ENCODE measurements at places on chromosomes 16 and 17. TPM values are rescaled to one million over a fixed set of nuclear protein-coding genes. Genes with fewer than 3 reads are reported as not detected.

DNA sequence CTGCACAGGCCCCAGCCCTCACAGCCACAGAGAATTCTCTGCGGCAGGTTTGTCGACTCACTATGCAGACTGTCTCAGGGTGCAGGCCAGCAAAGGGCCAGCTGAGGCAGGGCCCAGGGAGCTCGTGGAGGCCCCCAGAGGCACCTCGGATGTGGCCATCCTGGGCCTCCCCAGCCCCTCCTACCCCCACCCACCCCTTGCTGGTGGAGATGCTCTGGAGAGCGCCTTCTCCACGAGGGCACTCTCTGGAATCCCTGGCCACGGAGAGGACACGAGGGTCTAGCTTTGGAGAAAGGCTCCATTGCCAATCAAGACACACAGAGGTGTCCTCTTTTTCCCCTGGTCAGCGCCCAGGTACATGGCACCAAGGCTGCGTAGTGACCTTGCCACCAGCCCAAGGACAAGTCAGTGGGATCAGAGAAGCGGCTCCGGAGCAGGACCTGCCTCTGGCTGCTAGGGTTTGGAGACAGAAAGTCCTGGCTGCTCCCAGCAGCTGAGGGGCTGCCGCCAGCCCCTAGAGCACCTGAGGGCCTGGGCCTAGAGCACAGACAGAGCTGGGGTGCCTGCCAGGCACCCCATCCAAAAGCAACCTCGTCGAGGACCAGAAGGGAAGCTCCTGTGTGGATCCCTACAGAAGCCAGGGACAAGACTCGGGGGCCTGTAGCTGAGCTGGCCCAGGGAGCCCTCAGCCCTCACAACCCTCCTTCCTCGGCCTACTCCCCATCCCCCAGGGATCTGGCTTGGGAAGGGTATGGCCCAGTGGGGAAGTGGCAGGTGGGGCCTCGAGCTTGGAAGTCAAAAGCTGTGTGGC, 18.7 kb downstream of the ARL2BP start:
- DNase-seq = no peak

DNA sequence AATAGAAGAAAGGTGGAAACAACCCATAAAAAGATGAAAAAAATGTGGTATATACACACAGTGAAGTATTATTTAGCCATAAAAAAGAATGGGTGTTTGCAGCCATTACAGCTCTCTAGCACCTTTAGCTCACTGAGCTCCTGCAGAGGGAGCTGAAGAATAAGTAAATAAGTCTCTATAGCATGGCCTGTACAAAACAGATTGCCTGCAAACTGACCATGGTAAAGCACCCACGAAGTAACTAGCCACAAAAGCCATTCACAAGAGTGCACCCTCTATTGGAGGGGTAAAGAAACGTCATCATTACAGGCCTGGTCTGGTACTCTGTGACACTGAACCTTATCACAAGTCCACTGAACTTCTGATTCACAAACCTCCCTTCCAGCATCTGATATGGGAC, 76.3 kb downstream of the USP32 start:
- no peak for DNase-seq

- no peak for DNase-seq
Measured at GRCh38 chr16:86138121-86139085, 239.4 kb downstream of the IRF8 start.

- DNase-seq = no peak
Measured at GRCh38 chr16:58518083-58518979, 3.0 kb downstream of the SETD6 start.

GRCh38 chr16:71520550-71520949, 5.7 kb upstream of the CHST4 start:
- no peak for DNase-seq

- no peak for DNase-seq
Measured at GRCh38 chr16:12002447-12003006, 26.0 kb downstream of the SNX29 start.

DNA sequence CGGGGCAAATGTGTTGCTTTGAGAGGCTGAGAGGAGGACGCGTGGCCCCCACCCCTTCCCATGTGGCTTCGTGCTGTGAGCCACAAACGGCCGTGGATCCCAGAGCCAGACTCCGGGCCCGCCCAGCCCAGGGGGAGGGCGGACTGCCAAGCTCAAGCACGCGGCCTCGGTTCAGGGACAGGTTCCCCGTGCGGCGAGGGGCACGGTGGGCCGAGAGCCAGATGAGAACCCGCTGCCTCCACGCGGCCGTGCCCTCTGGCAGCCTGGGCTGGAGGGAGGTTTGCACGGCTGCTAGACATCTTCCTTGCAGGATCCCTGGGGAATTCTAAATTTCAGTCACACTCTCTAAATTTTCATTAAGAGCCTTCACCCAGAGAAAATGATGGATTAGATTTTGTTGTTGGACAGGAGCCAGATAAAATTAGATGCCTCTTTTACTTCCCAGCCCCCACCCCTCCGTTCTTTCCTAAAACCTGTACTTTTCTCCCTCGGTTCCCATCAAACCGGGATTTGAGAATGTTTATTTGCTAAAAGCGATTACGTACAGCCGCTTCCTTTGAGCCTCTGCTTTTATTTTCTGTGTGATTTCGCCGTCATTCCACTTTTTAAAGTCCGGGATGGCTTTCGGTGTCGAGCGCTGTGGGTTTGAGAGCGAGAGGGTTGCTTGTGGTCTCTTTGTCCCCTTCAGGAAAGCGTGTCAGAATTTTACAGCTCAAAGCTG, 25.0 kb upstream of the GNG13 start:
- no peak for DNase-seq

- DNase-seq = no peak
Measured at GRCh38 chr16:15649727-15650018, 372 bp upstream of the NDE1 start.

DNA sequence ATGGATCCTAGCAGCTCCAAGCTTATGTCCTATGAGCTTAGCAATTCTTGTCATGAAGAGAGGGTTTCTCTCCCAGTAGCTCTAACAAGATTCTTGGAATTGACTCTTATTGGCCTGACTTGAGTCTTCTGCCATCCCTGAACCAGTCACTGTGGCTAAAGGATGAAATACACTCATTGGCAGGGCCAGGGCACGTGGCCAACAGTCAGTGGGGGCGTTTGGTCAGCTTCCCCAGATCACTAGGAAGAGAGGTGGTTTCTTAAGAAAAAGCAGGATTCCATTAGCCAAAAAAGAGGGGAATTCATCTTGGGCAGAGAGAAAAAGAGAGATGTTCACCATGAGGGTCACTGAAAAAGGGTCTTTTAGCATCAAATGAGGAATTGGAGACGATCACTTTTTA, 363.2 kb downstream of the SNX29 start:
- no peak for DNase-seq

GRCh38 chr17:62206550-62206949, 141.5 kb upstream of the MED13 start:
- no peak for DNase-seq

GRCh38 chr17:27265333-27265732, 28.6 kb upstream of the WSB1 start:
- peak; percentile 13 for DNase-seq

GRCh38 chr16:29804455-29805231, 1.7 kb upstream of the MAZ start:
- no peak for DNase-seq

DNA sequence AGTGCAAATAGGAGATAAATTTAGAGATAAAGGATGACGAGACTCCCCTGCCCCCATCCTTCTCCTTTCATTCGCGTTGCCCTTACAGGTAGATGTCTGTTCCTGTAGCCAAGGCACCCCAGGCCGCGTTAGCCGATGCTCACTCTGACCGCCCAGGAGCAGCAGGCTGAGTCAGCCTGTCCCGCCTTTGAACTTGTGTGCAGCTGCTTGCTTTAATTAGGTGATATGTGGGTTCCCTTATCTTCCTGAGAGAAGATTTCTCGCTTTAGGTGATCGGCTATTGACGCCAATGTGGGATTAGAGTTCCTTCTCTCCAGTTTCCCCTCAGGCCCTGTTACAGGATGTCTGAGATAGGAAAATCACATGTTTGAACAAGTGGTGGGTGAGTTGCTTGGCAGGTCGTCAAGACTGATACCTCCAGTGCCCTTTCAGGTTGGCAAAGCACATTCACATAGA, 119.5 kb downstream of the MSI2 start:
- peak; percentile 28 for DNase-seq

DNA sequence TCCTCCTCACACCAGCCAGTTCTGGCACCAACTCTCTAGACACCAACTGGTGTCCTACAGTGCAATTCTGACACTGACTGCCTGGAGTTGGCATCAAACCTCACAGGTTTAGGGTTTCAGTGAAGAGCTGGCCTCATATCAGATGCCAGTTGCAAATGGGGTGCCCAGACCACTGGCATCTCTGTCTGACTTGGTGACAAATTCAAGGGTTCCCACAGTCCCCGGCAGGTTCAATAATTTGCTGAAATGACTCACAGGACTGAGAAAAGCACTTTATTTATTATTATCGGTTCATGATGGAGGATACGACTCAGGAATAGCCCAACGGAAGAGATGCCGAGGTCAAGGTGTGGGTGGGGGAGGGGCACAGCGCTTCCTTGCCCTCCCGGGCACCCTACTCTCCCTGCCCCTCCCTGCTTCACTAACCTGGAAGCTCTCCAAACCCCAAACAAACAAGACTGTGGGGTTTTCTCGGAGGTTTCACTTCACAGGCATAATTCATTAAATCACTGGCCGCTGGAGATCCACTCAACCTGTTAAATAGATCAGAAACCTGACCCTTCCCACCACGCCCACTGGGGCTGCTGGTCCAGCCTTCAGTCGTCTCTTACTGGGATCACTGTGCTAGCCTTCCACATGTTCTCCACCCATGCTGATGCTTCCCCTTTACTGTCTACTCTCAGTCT, 1.7 kb upstream of the NLRP1 start:
- DNase-seq = peak; percentile 8

- no peak for DNase-seq
Measured at GRCh38 chr17:16483021-16483645, 8.9 kb downstream of the LRRC75A start.

The KRT33B gene
- not detected for total RNA-seq

The HEATR9 gene
- not detected for total RNA-seq

The ZNF287 gene
- total RNA-seq = not detected

The AGRP gene
- total RNA-seq = not detected

The APOBR gene
- 0.14 TPM for total RNA-seq

The CRAMP1 gene
- total RNA-seq = 33.1 TPM

The RTN4RL1 gene
- total RNA-seq = not detected

The C16orf74 gene
- total RNA-seq = 3.4 TPM

The FOXF1 gene
- not detected for total RNA-seq

The CACNG4 gene
- total RNA-seq = 3.8 TPM

The PPL gene
- 75.0 TPM for total RNA-seq

The KIF18B gene
- total RNA-seq = 84.6 TPM

Measured in Calu3 (cell line).